ENCODE measurements at places on chromosomes 5 and 9. TPM values are rescaled to one million over a fixed set of nuclear protein-coding genes. Genes with fewer than 3 reads are reported as not detected.

CDC26 gene
- total RNA-seq = 37.2 TPM

STX17 gene
- 21.4 TPM for total RNA-seq

NUDT2 gene
- total RNA-seq = 27.9 TPM

FBLL1 gene
- 0.77 TPM for total RNA-seq

SHC3 gene
- 17.8 TPM for total RNA-seq

PCDH12 gene
- total RNA-seq = 0.56 TPM

FOXD4 gene
- total RNA-seq = 0.19 TPM

PAPPA gene
- 435 TPM for total RNA-seq

FAM153A gene
- 0.56 TPM for total RNA-seq

FYB1 gene
- under 0.01 TPM for total RNA-seq

NIM1K gene
- total RNA-seq = 0.58 TPM

Measured in regular cardiac myocyte (primary cell).